Stimulated activated CD4-positive, alpha-beta T cell treated with anti-CD3 and anti-CD28 coated beads, TNF-alpha, amount 100 ng/mL, for 24 hours (primary cell): ENCODE measurements at places on chromosomes 2 and 18.

GRCh38 chr2:163698857-163699256, 37.0 kb downstream of the FIGN start:
- no peak for DNase-seq

DNA sequence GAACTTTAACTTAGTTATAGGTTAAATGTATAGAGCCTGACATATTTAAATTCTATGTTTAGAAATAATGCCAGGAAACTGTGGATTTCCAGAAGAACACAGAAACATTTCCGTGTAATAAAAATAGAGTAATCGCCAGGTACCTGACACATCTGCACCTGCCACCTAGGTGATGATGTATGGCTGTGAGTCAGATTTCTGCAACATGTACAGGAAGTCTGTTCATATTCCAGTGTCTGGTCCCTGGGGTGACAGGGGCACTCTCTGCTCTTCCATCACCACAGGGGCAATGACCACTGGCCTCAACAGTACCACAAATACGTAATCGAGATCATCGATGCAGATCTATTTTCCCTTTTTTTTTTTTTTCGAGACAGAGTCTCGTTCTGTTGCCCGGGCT, 101.1 kb upstream of the LPIN2 start:
- no peak for DNase-seq

GRCh38 chr2:184463102-184463865, 135.0 kb upstream of the ZNF804A start:
- no peak for DNase-seq

- DNase-seq: no peak
These were observed 47.5 kb upstream of the ZNF397 start for GRCh38 chr18:35193316-35193715.

- no peak for DNase-seq
These were observed 136.4 kb upstream of the SLC1A4 start for GRCh38 chr2:64852771-64853241.
